ENCODE measurements at places on chromosomes 3 and 15.

GRCh38 chr15:27043770-27044169, 72.8 kb downstream of the GABRG3 start:
- no peak for DNase-seq

DNA sequence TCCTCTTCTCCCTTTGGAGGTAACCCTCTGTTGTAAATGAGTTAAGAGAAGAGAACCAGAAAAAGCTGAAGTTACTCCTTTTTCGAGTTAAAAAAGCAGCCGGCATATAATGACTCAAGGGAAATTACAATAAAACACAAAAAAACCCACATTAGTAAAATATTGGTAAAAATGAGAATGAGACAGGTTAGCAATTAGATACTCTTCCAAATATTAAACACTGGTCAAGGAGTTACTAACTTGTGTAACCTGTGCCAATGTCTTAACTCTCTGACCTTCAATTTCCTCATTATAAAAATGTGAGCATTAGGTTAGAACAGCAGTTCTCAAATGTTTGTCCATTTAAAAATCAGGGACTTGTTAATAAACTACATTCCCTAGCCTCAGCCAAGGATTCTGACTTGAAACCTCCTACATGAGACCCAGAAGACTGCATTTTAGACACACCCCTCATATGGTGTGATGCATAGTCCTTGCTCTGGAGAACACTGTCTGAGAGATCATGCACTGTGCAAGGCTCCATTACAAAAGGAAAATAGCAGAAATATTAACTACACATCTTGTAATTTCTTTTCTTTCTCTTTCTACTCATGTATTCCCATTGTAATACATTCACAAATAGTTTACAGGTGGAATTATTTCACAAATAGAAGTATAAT, 42.7 kb upstream of the TOP2B start:
- DNase-seq, result no peak

DNA sequence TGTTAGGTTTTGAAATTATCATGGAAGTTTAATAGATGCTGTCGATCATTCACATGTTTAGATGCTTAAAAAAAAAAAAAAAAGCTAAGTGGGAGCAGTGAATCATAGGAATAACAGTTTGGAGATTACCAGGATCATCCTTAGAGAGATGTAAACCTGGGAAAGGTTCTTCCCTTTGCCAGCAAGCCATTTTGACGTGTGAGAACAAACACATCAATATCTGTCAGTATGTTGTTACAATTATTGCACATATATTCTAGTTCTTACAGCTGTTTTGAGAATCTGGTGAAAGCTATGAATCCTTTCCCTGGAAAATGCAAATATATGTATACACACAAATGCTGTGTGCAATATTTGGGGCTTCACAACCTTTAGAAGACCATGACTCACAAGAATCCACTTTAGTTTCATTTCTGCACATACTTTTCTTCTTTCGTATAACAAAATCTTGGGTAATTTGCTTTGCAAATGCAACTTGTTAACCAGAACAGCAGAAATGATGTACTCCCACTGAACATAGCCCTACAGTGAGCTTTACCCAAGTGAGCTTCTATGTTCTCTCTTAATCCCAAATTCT, 12.0 kb downstream of the NFKBIZ start:
- DNase-seq, result no peak

- DNase-seq, result no peak
These were observed 30.3 kb upstream of the TUBGCP5 start for GRCh38 chr15:23069496-23070166.

DNA sequence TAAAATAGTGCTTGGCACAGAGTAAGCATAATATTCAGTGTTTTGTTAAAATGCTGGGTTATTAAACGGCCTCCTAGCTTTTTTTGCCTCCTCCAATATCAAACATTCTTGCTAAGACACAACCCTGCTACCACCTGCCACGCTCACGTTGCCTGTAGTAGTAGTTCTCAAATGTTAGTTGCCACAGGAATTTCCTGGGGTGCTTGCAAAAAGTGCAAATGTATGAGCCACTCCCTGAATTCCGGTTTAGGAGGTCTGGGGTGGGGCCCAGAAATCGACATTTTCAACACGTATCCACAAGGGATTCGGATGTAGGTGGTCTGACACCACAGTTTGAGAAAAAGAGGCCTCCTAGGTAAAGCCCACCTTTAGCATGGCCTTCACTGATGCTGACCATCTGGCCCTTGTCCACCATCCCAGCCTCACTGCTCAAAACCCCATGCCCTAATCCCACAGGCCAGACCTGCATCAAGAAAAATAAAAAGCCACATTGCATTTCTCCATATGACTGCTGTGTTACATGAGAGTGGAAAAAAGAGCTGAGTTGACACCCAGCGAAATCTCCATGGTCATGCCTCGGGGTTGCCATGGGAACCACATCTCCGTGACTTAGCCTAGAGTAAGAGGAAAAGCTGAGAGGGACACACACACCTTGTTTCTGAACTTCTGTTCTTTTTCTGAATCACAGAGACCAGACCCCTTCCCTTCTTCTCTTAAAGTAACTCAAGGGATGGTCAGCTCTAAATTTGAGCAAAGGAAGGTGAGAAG, 116.4 kb upstream of the HES1 start:
- DNase-seq, result no peak

DNA sequence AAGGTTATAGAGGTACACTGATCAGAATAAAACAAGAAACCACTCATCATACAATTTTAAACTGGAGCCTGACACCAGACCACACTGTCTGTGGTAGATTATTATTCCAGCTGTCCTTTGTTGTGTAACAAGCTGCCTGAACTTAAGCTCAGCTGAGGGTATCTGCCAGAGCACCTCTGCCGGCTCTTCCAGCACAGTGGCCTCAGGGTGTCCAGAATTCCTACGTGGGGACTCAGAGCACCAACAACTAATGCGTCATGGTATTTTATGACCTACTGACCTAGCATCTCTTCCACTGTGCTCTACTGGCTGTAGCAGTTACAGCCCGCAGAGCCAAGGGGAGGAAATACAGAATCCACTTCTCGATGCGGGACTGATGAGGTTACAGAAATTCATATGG, 15.6 kb upstream of the RAF1 start:
- DNase-seq, result no peak

DNA sequence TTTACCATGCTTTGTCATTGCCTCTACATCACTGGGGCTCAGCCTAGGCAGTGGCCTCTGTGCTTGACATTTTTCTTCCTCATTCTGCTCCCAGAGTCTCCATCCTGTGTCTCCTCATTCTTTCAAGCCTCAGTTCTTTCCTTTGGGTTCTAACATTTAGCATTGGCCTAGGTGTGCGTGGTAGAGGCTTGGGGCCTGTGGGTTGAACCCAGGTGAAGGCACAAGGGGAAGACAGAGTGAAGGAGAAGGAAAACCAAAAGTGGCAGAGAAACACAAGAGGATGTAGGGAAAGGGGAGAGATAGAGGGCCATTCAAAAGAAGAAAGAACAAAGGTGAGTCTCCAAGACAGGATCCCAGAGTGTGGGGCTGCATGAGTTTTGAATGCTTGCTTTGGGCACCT, 75.7 kb downstream of the FNDC3B start:
- DNase-seq, result no peak

DNA sequence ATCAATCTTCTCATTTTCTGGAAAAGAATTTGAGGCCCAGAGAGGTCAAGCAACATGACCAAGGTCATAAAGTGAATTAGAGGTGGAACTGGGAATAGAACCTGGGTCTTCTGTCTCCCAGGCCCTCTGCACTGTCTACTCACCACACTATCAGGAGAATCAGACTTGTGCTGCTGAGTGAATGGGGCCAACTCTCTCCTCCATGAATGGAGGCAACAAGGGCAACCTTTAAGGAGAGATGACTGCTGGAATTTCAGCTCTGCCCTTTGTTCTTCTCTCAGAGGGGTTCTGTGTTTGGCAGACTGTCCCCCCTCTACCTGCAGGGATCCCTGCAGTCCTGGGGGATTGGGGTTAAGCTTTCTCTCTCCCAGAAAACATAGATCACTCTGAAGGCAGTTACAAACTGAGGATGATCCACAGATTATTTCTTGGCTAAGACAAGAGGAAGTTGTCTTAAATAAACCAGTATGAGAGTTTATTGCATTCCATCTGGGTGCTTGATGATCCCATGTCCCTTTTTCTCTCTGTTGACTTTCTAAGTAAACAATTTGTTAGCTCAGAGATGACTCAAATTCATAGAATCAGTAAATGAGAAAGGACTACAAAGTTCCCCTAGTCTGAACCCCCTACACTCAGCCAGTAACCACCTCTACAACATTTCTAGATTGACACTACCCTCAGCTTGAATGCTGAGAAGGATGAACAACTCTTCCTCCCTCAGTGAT, 99.0 kb upstream of the LIPC start:
- no peak for DNase-seq

- DNase-seq, result peak; percentile 4
These were observed 52.9 kb upstream of the WNT7A start for GRCh38 chr3:13932578-13933295.

- DNase-seq, result no peak
These were observed 7.1 kb downstream of the COL8A1 start for GRCh38 chr3:99645277-99646106.

DNA sequence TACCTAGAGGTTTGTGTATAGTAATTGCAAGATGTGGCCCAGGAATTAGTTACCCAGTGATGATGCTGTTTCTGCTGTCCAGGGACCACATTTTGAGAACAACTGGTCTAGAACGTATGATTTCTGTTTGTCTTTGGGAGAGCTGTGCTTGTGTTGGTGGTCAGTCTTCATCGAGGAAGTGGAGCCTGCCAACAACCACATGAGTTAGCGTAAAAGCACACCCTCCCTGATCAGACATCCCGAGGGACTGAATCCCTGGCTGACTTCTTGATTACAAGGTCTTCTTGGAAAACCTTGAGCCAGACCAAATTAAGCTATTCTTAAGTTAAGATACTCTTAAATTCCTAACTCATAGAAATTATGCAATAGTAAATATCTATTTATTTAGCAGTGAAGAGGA, 81.7 kb upstream of the ZPLD1 start:
- no peak for DNase-seq

DNA sequence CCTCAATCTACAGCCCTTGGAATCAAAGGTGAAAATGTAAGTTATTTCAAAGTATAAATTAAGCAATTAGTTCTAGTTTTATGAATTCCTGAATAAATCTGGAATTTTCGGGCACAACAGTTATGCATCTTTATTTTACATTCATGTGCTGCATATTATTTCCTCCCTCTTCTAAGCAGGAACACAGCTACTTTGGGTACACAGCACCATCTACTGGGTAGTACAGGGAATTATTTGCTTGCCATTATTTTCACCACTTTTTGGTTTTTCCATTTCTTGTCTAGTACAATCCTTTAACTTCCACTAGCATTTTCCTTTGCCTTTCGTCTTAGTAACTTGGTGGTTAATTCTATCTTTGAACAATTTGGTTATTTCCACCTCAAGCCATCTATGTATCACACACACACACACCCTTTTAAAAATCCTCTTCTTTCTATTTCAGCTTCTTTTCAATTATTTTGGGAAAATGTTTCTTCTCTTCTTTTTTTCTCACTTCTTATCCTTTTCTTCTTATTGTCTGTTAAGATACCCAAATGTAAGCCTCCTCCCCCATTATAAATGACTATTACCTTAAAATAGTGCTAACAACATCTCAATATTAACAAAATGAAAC, 451.0 kb downstream of the MFSD1 start:
- peak; percentile 29 for DNase-seq

DNA sequence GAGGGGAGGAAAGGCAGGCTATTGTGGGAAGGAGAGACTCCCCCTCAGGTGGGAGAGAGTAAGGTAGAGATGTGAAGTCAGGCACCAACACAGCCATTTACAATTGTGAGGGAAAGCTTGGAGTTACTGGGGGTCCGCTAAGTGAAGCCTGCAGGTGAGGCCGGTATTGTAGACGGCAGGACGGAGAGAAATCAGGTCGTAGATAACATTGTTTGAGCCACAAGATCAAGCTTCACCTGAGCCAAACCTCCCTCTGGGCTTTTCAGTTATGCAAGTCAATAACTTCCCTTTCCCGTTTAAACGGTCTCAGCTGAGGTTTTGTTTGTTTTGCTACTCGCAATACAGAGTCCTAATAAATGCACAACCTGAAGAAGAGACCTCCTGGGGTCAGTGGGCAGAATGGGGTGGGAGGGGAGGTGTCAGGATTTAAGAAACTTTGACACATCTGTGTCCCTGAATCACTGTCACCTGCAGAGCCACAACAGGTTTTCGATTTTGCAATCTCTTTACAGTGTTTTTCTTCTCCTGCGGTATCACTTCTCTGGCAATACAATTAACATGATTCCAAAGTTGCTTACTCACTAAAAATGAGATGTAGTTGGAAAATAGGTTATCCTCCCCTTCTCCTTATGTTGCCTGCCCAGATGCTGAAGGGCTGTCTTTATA, 72.0 kb upstream of the GLCE start:
- no peak for DNase-seq

GRCh38 chr3:99475229-99475628, 163.2 kb upstream of the COL8A1 start:
- no peak for DNase-seq

DNA sequence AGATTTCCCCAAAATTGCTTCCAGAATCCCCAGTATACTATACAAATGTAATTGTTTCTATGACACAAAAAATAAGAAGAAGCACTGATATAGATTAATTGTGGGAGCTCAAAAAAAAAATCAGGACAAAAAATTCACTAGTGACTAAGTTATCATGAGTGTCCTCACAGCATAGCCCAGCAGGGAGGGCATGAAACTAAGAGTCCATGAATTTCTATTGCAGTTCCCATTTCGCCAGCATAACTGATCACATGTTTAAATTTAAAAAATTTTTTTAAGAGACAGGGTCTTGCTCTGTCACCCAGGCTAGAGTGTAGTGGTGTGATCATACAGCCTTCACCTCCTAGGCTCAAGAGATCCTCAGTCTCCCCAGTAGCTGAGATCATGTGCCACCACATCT, 10.6 kb downstream of the NCEH1 start:
- no peak for DNase-seq

GRCh38 chr3:108175352-108175751, 46.9 kb downstream of the IFT57 start:
- no peak for DNase-seq

DNA sequence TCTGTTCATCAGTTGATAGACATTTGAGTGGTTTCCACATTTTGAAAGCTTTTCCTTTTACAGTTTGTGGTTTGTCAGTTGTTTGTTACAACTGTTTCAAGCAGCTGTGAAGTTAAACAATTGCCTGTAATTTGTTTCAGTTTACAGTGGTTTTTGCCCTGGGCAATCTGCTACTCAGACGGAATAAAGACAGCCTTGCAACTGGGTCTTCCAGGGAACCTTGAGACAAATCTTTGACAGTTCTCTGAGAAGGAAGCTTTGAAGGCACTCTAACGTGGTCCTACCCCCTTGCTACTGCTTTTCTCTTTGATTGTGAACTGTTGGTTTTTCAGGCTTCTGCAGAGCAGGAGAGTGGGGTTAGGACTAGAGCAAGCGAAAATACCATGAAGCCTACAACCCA, 28.0 kb downstream of the LRRC28 start:
- peak; percentile 53 for DNase-seq

DNA sequence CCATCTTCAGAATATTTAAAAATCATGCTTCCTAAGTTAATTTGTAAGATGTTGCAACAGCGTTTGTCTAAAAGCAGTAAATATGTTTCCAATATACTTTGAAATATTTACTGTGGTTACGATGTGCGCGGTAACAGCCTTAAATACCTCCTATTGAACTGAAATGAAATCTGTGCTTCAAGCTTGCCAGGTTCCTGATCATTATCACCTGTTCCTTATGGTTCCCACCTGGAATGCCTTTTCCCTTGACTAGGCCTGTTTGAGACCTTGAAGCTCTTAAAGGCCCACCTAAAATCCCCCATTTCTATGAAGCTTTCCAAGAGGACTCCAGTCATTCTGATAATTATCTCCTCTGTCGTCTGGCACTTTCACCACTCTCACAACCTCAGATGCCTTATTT, 146.7 kb downstream of the NAALADL2 start:
- no peak for DNase-seq

GRCh38 chr3:165805946-165806561, 31.2 kb downstream of the BCHE start:
- peak; percentile 0 for DNase-seq
